Stimulated activated CD4-positive, alpha-beta T cell treated with anti-CD3 and anti-CD28 coated beads, Interleukin-15, amount 100 ng/mL, for 48 hours (primary cell): ENCODE measurements at places on chromosomes 1 and 21.

DNA sequence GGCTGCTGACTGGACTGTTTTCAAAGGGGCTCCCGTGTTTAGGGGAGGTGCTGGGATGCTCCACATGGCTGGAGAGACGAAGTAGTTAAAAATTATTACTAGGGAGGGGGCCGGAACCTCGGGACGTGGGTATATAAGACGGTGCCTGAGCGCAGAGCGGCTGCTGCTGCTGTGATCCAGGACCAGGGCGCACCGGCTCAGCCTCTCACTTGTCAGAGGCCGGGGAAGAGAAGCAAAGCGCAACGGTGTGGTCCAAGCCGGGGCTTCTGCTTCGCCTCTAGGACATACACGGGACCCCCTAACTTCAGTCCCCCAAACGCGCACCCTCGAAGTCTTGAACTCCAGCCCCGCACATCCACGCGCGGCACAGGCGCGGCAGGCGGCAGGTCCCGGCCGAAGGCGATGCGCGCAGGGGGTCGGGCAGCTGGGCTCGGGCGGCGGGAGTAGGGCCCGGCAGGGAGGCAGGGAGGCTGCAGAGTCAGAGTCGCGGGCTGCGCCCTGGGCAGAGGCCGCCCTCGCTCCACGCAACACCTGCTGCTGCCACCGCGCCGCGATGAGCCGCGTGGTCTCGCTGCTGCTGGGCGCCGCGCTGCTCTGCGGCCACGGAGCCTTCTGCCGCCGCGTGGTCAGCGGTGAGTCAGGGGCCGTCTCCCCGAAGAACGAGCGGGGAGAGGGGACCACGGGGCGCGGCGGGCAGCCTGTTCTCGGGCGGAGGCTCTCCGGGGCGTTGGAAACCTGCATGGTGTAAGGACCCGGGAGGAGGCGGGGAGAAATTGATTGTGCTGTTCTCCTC, at the start of gene CHODL:
CHODL (plus strand) TSS at position 163 of the 793 bp plus-strand sequence; CDS start at position 554, 391 bp downstream.
- no peak for DNase-seq

DNA sequence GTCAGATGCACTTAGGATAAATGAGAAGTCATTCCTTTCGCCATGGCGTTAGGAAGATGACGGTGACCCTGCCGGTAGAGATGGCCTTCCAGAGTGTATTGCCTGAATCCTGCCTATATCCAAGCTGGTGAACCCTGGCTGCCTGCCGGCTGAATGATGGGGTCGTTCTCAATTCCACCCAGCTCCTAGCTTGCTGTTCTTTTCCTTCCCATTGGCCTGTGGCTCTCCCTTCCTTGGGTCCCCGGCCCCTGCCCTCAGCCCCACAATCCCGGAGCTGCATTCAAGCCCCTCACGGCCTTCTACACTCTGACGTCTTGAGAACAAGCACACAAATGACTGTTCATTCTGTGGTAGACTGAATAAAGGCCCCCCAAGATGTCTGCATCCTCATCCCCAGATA, 28.2 kb upstream of the ZBTB21 start:
- DNase-seq: no peak

DNA sequence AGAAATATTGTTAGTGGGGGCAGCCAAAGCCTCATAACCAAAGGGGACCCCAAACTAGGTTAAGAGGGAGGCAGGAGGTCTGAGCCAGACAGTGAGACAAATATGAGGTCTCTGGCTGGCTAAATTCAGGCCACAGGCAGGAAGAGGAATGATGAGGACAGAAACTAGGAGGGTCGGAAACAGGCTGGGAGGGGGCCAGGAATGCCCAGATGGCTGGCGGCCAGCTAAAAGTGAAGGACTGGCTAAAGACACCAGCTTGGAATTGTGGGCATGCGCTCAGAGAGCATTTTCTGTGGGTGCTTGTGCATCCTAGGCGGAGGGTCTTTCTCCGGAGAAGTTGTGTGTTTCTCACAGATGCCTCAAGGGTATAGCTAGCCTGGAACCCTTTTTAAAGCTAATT, 77.0 kb downstream of the PGM1 start:
- DNase-seq: no peak

GRCh38 chr1:37701051-37701450, 8.7 kb downstream of the CDCA8 start:
- DNase-seq: no peak

- no peak for DNase-seq
Measured at GRCh38 chr1:111666828-111667227, 47.2 kb downstream of the RAP1A start.

DNA sequence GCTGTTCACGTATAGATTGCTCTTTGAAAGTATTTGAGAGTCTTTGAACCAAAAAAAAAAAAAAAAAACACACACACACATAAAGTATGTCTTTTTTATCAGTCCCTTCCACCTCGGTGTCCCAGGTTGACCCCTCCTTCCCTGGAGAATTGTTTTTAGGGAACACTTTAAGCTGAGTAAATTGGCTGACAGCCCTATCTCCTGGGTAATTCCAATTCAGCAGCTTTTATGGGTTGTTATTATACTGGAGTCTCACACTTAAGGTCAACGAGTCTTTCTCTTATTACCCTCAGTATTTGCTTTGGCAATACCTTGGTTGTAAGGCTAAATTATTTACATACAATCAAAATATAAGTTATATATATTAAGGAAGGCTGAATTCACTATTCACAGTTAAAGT, 69.4 kb downstream of the SLC30A10 start:
- no peak for DNase-seq

- no peak for DNase-seq
Measured at GRCh38 chr1:212495766-212496494, 63.2 kb downstream of the NENF start.

DNA sequence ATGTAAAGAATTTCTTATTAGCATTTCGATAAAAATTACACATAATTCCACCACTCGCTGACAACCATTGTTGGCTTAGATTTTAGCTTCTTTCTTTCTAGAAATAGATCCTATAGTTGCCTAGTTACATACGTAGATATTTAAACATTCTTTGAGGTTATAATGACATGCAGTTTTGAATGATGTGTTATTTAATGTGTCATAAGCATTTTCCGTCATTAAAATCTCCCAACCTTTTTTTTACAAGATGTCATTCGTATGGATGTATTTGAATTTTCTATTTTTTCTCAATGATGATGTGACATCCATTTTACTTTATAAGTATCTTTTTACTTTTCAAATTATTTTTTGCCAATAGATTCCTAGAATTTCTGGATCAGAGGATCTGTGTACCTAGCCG, 44.7 kb downstream of the SLC37A1 start:
- no peak for DNase-seq

DNA sequence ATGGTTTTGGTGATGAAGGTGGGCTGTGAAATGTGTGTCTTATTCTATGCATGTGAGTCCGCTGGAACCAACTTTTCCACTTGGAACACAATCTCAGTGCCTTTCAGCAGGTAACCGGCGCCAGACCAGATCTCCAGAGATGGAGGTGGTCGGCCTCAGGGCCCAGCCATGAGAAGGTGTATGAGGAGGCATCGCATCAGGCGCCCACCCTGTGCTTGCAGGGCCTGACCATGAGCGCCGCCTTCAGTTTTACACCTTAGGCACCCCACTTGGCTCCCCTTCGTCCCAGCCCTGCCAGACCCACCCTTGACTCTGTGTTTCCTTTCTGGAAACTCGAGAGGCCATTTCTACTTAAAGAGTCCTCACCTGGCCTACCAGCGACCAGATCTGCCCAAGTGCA, 48.6 kb upstream of the ATF3 start:
- DNase-seq: no peak

DNA sequence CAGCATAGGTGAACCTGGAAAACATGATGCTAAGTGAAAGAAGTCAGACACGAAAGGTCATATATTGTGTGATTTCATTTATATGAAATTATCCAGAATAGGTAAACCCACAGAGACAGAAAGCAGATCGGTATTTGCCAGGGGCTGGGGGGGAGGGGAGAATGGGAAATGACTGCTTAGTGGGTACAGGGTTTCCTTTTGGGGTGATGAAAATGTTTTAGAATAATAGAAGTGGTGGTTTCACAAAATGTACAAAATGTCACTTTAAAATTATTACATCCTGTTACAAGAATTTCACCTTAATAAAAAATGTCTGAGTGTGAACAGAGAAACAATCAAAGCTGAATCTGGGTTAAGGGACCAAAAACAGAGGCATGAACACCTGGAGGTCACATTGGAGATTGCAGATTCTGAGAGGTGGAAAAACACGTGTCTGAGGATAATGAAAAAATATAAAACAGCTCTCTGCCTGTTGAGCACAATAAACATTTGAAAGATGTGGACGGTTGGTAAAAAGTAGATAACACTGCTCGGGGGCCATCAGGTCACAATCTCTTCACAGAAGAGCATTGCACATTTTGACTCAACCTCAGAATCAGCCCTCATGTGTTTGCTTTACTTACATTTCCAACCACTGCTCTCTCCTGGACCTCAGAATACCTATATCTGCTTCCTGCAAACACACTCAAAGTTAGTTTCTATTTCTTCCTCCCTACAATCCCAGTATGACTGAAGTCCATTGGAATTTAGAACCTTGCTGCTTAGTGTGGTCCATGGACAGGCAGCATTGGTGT, 3.2 kb downstream of the SLAMF6 start:
- no peak for DNase-seq

GRCh38 chr1:207069858-207070506, 16.9 kb downstream of the PFKFB2 start:
- no peak for DNase-seq
